ENCODE measurements at places on chromosomes 2 and 18. TPM values are rescaled to one million over a fixed set of nuclear protein-coding genes. Genes with fewer than 3 reads are reported as not detected.

- H3K27ac ChIP-seq: no peak overlapping the region
- H3K4me3 ChIP-seq: no peak overlapping the region
- no peaks in the 10 kb centered on the region for H3K4me1 ChIP-seq
Observed at GRCh38 chr18:36851202-36851590, 22.3 kb downstream of the KIAA1328 start.

- no peaks in the 10 kb centered on the region for H3K4me1 ChIP-seq
- H3K4me3 ChIP-seq: no peak overlapping the region
- DNase-seq: no peak
- H3K27me3 ChIP-seq: no peaks in the 10 kb centered on the region
- H3K36me3 ChIP-seq: no peaks in the 10 kb centered on the region
Observed at GRCh38 chr2:69549421-69549820, 94.1 kb downstream of the AAK1 start.

DNA sequence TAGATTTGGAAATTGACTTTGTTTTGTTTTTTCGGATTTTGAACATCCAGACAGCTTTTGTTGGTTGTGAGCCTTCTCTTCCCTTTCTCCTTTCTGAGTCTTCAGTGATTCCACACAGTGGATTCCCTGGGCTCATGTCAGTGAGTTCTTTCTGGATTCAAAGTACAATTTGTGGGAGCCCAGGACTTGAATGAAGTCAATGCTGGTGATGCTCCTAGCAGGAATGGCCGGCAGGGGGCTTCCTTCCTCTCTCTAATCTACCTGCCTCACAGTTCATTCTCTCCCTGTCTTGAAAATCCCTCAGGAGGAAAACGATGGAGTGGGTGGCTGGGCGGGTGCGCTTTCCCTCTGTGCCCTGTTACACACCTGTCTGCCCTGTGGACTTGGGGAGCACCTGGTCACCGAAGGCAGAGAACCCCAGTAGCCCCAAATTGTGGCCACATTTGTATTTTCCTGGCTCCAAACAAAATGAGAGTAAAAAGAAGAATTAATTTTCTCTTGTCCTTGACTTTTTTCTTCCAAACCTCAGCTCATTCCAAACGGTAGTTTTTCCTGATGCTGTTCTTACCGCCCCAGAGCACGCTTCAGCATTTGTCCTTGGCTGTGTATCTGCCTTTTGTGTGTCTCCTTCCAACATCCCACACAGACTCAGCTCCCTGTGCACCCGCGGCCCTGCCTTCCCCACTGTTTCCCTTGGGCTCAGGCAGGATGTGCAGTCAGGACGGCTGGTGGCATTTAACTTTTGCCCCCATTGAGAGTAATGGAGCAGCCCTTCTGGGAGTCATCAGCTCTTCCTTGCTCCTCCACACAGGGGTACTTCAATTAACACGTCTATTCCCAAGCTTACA, 86.6 kb downstream of the MARCO start:
- DNase-seq: no peak
- no peak overlapping the region for H3K27ac ChIP-seq
- H3K4me3 ChIP-seq: no peak overlapping the region
- no peaks in the 10 kb centered on the region for H3K36me3 ChIP-seq
- H3K4me1 ChIP-seq: no peaks in the 10 kb centered on the region

DNA sequence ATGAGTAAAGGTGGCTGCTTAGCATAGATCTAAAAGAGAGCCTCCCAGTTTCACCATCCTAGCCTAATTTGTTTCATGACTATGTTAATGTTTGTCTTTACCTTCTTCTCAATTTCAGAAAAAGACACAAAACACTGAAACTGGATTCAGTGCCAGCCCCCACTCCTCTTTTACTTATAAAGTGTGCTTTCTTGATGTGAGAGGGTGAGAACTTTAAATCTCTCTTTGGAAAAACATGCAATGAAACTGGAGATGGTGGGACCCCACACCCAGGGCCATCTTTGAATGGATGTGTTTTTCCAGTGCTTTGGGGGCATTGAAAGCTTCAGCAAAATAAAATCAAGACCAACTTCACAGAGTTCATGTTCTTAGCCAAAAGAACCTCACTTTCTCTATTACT, 185.9 kb downstream of the CYRIA start:
- H3K36me3 ChIP-seq: no peaks in the 10 kb centered on the region
- H3K27me3 ChIP-seq: no peaks in the 10 kb centered on the region
- no peak overlapping the region for H3K4me3 ChIP-seq
- no peak for DNase-seq
- no peak overlapping the region for H3K27ac ChIP-seq

DNA sequence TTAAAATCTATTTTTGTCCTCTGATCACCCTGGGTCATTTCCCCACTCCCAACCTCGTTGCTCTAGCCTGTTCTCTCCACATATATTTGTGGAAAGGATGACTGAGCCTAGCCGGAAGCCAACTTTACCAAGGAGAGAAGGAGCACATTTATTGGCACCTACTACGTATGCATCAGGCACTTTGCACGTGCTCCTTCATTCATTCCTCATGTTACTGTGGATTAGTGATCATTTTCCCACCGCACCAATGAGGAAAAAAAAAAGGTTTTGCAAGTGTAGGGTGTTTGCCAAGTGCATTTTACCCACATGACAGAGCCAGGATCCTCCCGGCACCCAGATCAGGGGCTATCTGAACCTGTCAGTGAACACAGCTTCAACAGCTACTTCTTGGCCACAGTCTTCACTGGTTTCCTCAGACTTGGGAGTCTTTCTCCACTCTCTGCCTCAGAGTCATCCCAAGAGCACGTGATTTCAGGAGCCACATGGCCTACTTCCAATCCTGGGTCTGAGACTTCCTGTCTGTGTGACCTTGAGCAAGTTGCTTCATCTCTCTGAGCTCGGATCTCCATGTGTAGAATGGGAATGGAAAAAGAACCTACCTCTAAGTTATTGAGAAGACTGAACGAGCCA, 1.9 kb upstream of the C1QL2 start:
- DNase-seq: no peak
- H3K36me3 ChIP-seq: no peaks in the 10 kb centered on the region
- H3K4me3 ChIP-seq: no peak overlapping the region

- no peaks in the 10 kb centered on the region for H3K4me1 ChIP-seq
- H3K27me3 ChIP-seq: no peaks in the 10 kb centered on the region
- DNase-seq: peak; percentile 55
- no peaks in the 10 kb centered on the region for H3K36me3 ChIP-seq
- peak within 1 kb of the TSS; percentile 89 for H3K27ac ChIP-seq
- H3K4me3 ChIP-seq: peak within 1 kb of the TSS; percentile 81
Observed at GRCh38 chr2:70978341-70979179, at the start of gene ANKRD53. Gene ANKRD53, plus strand, starts transcription at chr2:70978630. Its CDS starts 16 bp downstream, at chr2:70978646.

GRCh38 chr2:227634201-227634600, 16.9 kb downstream of the SCYGR4 start:
- H3K36me3 ChIP-seq: no peaks in the 10 kb centered on the region
- H3K27ac ChIP-seq: no peak overlapping the region
- H3K4me3 ChIP-seq: no peak overlapping the region
- no peaks in the 10 kb centered on the region for H3K4me1 ChIP-seq
- DNase-seq: no peak

GRCh38 chr2:48124592-48124991, 218.3 kb upstream of the FBXO11 start:
- H3K4me3 ChIP-seq: no peak overlapping the region
- no peaks in the 10 kb centered on the region for H3K4me1 ChIP-seq
- H3K36me3 ChIP-seq: no peaks in the 10 kb centered on the region
- H3K27me3 ChIP-seq: no peaks in the 10 kb centered on the region
- H3K27ac ChIP-seq: no peak overlapping the region

GRCh38 chr18:52341103-52341432, 1.1 kb downstream of the DCC start:
- H3K27me3 ChIP-seq: no peaks in the 10 kb centered on the region
- H3K4me3 ChIP-seq: no peak overlapping the region
- H3K4me1 ChIP-seq: no peaks in the 10 kb centered on the region

DNA sequence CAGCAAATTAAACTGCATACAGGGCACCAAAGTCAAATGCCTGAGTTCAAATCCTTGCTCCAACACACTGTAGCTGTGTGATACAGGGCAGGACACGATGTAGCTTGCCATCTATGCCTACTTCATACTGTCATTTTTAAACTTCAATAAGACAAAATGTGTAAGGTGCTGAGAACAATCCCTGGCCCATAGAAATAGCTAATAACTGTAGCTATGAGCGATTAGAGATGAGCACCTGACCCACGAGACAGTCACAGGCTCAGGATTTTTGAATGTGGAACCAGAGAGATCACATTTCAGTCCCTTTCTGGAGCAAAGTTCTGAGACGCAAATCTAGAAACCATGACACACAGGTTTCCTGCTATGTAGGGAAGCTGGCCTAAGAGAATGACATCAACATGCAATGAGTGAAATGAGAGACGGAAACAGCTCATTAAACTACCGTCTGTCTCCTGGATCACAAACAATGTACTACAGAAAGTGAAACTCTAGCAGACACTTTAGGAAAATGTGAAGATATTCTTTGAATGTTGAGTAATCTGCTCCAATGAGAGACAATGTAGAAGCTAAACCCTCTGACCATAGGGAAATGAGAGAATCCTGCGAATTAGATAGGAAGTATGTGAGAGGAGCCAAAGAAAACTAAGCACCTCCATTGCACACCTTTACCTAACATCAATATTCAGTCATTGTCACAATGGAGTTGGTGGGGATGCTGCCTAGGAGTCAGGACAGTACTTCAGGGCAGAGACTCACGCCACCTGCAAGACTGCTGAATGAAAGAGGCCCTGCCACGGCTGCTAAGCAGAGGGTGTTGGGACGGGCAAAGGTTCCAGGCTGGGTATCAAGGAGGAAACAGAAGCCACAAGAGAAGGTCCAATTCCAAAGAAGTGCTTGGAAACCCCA, 25.5 kb downstream of the B4GALT6 start:
- DNase-seq: no peak
- no peaks in the 10 kb centered on the region for H3K4me1 ChIP-seq
- no peak overlapping the region for H3K4me3 ChIP-seq
- no peak overlapping the region for H3K27ac ChIP-seq
- no peaks in the 10 kb centered on the region for H3K27me3 ChIP-seq
- no peaks in the 10 kb centered on the region for H3K36me3 ChIP-seq

GRCh38 chr18:62280058-62280457, 45.1 kb upstream of the TNFRSF11A start:
- no peak overlapping the region for H3K27ac ChIP-seq
- no peak for DNase-seq
- H3K4me1 ChIP-seq: no peaks in the 10 kb centered on the region
- H3K36me3 ChIP-seq: peaks cover 3% of the 10 kb centered on the region
- no peak overlapping the region for H3K4me3 ChIP-seq

GRCh38 chr2:216340280-216340631, 32.0 kb downstream of the MARCHF4 start:
- no peak for DNase-seq
- no peak overlapping the region for H3K4me3 ChIP-seq
- H3K4me1 ChIP-seq: no peaks in the 10 kb centered on the region
- H3K27me3 ChIP-seq: no peaks in the 10 kb centered on the region

- no peaks in the 10 kb centered on the region for H3K27me3 ChIP-seq
- H3K27ac ChIP-seq: no peak overlapping the region
- no peak overlapping the region for H3K4me3 ChIP-seq
Observed at GRCh38 chr2:21890716-21891115, 766.9 kb downstream of the TDRD15 start.

DNA sequence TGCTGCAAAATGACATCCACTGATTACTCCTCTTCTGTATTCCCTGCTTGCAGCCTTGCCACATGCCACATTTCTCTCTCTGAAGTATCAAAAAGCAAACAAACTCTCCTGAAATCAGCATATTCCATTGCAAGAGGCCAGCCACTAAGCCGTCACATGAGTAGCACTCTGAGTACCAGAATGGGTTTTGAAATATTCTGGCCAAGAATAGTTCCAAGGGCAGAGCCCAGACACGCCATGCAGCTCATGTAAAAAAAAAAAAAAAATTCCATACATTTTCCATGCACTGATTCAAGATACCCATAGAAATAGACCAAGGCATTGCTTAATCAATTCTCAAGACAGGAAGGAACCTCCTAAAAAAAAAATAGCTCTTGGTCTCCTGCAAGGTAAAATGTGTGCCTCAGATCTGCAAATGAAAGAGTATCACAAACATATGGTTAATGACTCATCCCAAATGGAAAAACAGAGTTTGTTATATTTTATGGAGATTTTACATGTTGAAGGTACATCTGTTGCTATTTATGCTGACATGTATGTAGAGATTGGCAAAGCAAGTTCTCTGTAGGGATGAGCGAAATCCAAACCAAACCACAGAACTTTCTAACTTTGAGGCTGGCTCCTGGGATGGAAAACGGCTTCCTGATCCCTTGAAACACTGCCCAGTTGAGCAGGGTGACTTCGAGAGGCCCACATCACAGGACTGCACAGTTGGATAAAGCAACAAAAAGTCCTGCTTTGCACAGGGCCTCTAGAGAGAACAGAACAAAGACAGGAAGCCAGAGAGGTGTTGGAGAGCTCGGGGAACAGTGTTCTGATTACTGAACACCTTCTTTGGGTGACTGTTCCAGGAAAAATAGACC, 346.2 kb downstream of the ZNF521 start:
- no peak for DNase-seq
- no peak overlapping the region for H3K27ac ChIP-seq
- H3K36me3 ChIP-seq: no peaks in the 10 kb centered on the region
- no peaks in the 10 kb centered on the region for H3K27me3 ChIP-seq
- no peak overlapping the region for H3K4me3 ChIP-seq
- H3K4me1 ChIP-seq: no peaks in the 10 kb centered on the region

GRCh38 chr2:179917272-179917671, 55.9 kb upstream of the ZNF385B start:
- no peaks in the 10 kb centered on the region for H3K36me3 ChIP-seq
- no peak overlapping the region for H3K27ac ChIP-seq
- H3K4me3 ChIP-seq: no peak overlapping the region
- H3K4me1 ChIP-seq: no peaks in the 10 kb centered on the region
- no peaks in the 10 kb centered on the region for H3K27me3 ChIP-seq

The WDCP gene
- total RNA-seq: 3.4 TPM

The DSG3 gene
- total RNA-seq: not detected

The PCARE gene
- not detected for total RNA-seq

The PLA2R1 gene
- 49.9 TPM for total RNA-seq

The DCDC2C gene
- 0.33 TPM for total RNA-seq

The CFAP65 gene
- not detected for total RNA-seq

Measured in breast epithelium (tissue), 4 donors.